Testis (tissue), 5 donors: ENCODE measurements at places on chromosomes 1 and 21.
A peak's percentile ranks its signal among the peaks of the same experiment; 100 is the strongest.

GRCh38 chr1:173489149-173489600 is 12.0 kb downstream of the PRDX6 start:
- DNase-seq = no peak

- no peak for DNase-seq
Measured at GRCh38 chr1:231417513-231417912, 4.6 kb downstream of the EGLN1 start.

- DNase-seq = no peak
Measured at GRCh38 chr1:181140891-181141290, 52.4 kb downstream of the IER5 start.

DNA sequence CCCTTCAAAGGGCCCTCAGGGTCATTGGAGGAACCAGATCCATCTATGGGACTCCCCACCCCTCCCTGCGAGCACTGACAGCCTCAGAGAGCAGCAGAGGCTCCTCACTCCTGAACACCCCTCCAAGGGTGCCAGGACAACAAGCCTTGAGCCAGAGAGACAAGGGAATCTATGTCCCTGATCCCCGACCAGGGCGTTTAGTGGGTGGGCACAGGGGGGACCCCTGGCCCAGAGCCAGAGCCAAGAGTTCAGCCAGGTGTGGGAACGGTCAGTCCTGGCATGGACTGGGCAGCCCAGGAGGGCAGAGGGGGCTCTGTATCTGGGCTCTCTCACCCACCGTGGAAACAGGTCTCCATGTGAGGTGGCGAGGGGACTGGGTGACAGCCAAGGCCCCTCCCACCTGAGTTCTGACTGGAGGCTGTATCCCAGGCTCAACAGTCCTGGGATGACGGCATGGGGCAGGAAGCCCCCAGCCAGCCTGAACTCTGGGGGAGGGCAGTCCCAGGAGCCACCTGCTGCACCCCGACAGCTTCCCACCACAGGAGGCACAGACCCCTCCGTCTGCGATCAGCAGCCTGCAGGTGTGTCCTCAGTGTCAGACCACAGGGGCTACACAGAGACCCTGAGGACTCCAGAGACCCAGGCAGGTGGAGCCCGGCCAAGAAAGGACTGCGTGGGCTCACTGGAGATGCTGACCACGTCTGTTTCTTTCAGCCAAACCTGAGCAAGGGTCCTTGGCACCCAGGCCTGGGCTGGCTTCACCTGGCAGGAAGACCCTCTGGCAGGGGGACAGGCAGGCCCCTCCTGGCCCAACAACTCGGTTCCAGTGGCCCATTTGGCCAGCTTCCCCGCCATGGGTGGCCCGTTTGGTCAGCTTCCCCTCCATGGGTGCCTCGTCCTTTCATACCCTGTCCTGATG is 11.2 kb upstream of the SRARP start:
- DNase-seq = no peak

- DNase-seq = no peak
Measured at GRCh38 chr1:248613742-248614141, 16.2 kb upstream of the OR2T10 start.

DNA sequence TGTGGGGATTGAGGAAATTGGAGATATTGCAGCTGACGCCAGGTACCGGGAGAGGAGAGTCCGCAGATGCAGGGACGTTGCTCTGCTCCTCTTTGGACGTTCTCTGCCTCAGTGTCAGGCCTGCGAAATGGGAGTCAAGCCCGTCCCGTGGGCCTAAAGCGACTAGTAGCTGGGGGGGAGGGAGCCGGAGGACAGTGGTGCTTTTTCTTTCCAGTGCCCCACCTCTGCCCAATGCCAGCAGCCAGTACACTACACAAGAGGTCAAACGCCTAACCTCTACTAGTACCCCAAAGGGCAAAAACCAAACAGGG is 413.6 kb upstream of the ESRRG start:
- no peak for DNase-seq

- DNase-seq = no peak
Measured at GRCh38 chr1:64880449-64880848, 85.9 kb downstream of the JAK1 start.

- no peak for DNase-seq
Measured at GRCh38 chr1:243851257-243851756, 1.3 kb upstream of the AKT3 start.

- DNase-seq = no peak
Measured at GRCh38 chr1:24392982-24393650, 20.5 kb downstream of the STPG1 start.

- peak; percentile 63 for DNase-seq
Measured at GRCh38 chr1:54577612-54578011, 29.6 kb downstream of the ACOT11 start.

DNA sequence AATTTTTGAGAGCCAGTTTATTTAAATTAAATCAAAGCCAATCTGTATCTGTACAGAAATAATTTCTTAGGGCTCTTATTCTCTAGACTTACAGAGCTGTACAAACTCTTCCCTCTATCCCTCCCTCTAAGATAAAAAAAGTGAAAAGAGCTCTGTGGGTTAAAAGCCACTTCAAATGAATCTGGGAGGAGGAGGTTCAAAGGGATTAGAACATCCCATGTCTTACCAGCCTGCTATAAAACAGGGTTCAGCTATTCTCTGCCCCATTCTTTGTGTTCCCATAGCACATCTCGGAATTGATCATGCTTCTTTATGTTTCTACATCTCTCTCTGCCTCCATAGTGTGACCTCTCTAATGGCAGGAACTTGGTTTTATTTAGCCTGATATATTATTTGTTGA is 19.4 kb downstream of the KIAA0319L start:
- DNase-seq = no peak

DNA sequence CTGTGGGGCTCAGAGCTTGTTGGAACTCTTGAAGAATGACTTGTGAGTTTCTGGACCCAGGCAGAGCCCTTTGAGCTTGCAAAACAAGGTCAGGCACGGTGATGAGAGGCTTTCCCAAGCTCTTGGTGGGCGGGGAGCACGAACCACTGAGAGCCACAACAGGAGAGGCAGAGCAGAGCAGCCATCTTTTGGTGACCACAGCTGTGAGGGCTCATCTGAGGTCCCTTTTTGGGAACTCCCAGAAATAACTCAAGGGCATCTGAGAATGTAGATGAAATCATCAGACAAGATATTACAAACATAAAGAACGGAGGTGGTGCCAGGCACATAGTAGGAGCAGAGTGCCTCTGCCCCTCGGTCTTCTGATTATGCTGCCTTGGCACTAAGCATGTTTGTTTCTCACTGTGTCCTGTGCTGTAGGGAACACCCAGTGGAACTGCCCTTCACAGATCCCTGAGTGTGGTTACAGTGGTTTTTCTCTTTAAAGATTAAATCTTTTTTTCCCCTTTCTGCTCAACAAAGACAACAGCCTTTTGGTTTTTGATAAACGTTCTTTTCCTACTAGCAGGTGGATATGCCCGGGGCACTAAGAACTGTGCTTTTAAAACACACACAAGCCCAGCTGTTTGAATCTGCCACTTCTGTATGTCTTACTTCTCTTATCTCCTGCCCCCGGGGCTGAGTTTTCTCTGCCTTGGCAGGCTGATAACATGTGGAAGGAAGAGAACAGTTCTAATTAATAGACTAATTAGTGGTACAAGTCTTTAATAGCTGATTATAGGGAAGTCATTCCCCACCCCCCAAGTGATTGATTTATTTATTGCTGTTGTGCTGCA is 37.7 kb downstream of the CD34 start:
- no peak for DNase-seq

GRCh38 chr1:198848649-198849048 is 209.8 kb downstream of the PTPRC start:
- DNase-seq = no peak

DNA sequence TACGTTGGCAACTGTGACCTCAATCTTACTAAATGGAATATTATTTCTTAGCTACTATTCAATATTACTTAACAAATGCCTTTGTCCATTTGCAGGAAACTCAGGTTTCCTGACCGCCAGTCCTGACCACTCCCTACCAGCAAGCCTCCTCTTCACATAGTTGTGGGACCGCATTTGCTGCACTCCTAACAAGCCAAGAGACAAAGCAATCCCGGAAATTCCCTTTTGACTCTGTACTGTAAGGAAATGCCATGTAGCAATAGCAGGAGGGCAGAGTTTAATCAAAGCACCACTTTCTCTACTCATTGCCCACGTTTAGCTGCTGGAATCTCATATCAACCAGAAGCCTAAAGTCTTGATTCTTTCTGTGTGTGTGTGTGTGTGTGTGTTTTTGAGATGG is 28.1 kb upstream of the ACBD6 start:
- no peak for DNase-seq

DNA sequence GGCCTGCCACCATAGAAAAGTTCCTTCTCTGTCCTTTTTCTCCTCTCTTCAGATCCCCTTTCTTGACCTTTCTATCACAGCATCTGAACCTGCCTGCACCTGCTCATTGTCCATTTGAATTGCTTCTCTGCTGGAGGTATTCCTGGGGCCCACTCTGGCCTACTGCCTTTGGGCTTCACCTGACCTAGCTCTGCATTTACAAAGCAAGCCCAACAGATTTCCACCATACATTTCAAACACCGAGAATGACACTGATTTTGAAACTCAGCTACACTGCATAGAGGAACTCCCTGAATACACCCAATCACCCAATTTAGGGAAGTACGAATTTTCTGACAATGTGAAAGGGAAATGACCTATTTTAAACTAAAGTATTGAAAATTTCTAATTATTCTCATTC is 284.5 kb upstream of the USP25 start:
- no peak for DNase-seq

DNA sequence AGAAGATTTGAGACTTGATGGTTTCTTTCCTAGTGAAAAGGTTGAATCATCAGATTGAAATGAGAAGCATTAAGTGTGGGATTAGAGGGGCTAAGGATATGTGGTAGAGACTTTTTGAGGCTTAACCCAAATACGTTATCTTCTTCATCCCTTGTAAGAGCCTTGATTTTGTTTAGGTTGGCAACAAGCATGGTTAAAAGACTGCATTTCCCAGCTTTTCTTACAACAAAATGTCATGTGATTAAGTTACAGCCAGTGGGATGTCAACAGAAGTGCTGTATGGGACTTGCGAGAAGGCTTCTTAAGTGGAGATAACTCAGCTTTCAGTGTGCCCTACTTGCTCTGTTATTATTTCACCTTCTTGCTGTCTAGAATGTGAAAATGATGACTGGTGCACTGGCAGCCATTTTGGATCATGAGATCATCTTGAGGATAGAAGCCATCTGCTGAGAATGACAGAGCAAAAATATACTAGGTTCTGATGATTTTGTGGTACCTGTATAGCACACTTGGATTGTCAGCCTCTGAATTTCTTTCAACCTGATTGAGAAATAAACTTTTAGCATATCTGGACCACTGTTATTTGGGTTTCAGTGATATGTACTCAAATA is 41.3 kb upstream of the GNG12 start:
- no peak for DNase-seq

GRCh38 chr1:3550511-3551289 is 60.6 kb downstream of the MEGF6 start:
- DNase-seq = no peak

GRCh38 chr1:221732052-221732451 is 9.8 kb downstream of the DUSP10 start:
- no peak for DNase-seq

DNA sequence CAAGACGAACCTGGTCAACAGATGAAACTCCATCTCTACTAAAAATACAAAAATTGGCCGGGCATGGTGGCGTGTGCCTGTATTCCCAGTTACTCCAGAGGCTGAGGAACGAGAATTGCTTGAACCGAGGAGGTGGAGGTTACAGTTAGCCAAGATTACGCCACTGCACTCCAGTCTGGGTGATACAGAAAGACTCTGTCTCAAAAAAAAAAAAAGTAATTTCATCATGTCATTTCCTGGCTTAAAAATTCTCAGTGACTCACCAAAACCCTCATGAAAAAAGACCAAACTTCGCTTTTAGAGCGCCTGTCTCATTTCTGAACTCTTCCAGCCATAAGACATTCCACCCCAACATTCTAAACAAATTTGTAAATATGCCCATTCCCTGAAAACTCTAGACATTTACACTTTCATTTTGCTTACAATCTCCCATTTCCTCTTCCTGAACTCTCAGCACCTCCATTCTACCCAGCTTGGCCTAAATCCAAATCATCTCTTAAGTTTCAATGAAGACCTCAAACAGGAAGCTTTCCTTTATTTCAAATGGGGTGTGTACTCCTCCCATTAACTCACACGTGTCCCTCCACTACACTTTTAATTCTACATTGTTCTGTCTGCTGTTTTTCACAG is 50.5 kb upstream of the PRRC2C start:
- no peak for DNase-seq

DNA sequence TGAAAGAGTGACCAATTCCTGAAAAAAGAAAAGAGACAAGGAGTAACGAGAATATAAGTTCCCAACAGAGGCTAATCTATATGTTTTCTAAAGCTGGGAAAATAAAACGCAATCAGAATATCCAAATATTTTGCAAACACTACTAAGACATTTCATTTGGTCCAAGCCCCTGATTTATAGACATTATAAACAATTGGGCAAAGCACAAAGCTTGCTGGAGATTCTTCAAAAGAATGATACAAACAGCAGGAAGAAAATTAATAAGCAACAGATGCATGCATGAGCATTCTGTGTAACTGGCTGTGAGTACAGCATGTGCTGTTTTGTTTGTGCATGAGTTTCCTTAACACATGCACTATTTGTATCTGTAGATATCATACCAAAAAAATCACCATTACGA is 552.9 kb downstream of the LTN1 start:
- no peak for DNase-seq

- no peak for DNase-seq
Measured at GRCh38 chr1:162704673-162705424, 72.6 kb downstream of the DDR2 start.

GRCh38 chr1:243595527-243596210 is 254.4 kb downstream of the AKT3 start:
- no peak for DNase-seq

DNA sequence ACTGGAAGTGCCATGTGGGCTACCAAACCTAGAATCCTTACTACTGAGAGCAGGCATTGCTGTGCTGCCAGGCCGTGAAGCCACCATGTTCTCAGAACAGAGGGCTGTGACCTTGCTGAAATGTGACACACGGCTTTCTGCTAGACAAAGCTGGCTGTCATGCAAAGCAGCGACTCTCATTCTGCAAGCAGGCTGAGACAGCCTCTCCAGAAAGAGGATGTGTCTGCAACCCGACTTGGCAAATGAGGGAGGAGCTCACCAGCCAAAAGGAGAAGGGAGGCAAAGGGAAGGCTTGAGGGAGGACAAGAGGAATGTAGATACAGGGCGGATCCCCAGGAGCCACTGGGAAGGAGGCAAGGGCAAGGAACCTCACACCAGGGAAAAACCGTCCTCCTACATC is 85.7 kb upstream of the KRTAP19-8 start:
- peak; percentile 58 for DNase-seq
